ENCODE measurements at places on chromosomes 2 and 18.

- DNase-seq: no peak
- no peak overlapping the region for H3K27ac ChIP-seq
- no peak overlapping the region for H3K4me3 ChIP-seq
- no peaks in the 10 kb centered on the region for H3K27me3 ChIP-seq
- no peaks in the 10 kb centered on the region for H3K36me3 ChIP-seq
Measured at GRCh38 chr2:228847684-228848083, 423.4 kb downstream of the PID1 start.

- H3K27ac ChIP-seq: no peak overlapping the region
- DNase-seq: no peak
- no peaks in the 10 kb centered on the region for H3K4me1 ChIP-seq
Measured at GRCh38 chr2:72770879-72771461, 54.9 kb downstream of the EXOC6B start.

DNA sequence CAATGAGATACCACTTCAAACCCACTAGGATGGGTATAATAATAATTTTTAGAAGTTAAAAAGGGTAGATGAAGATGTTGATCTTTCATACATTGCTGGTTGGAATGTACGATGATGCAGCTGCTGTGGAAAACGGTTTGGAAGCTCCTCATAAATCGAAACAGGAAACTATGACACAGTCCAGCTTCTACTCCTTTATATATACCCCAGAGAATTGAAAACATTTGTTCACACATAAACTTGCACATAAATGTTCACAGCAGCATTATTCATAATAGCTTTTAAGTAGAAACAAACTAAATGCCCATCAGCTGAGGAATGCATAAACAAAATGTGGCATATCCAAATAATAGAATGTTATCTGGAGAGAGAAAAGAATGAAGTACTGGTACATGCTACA lies 95.0 kb downstream of the STRADB start:
- H3K4me1 ChIP-seq: no peaks in the 10 kb centered on the region
- H3K27ac ChIP-seq: no peak overlapping the region
- H3K27me3 ChIP-seq: no peaks in the 10 kb centered on the region
- H3K36me3 ChIP-seq: no peaks in the 10 kb centered on the region
- H3K4me3 ChIP-seq: no peak overlapping the region

GRCh38 chr2:128446874-128447537 lies 128.3 kb upstream of the HS6ST1 start:
- no peak overlapping the region for H3K4me3 ChIP-seq
- no peak overlapping the region for H3K27ac ChIP-seq
- no peaks in the 10 kb centered on the region for H3K4me1 ChIP-seq

GRCh38 chr18:49933530-49934128 lies 120.3 kb upstream of the ACAA2 start:
- no peak overlapping the region for H3K4me3 ChIP-seq
- no peak for DNase-seq
- H3K27me3 ChIP-seq: no peaks in the 10 kb centered on the region

DNA sequence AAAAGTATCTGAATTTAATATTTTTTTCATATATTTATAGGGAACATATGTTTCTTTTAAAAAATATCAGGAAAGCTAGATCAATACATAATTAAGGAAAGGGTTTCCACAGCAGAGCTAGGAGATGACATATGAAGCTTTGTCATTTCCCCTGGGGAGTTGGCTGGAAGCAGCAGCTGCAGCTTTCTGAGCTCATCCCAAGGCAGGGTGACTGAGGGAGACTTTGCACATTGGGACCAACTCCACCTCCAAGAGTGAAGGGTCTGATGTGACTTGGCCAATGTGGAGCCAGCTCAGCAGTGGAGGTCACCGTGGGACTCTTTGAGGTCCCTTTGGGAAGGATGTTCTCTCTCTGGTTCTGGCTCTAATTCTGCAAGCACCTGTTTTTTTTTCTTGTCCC lies 315.1 kb downstream of the RDH14 start:
- H3K36me3 ChIP-seq: no peaks in the 10 kb centered on the region
- H3K27ac ChIP-seq: no peak overlapping the region
- H3K27me3 ChIP-seq: no peaks in the 10 kb centered on the region
- no peak overlapping the region for H3K4me3 ChIP-seq
- no peak for DNase-seq

GRCh38 chr2:204775766-204776165 lies 230.5 kb downstream of the PARD3B start:
- no peaks in the 10 kb centered on the region for H3K27me3 ChIP-seq
- H3K4me3 ChIP-seq: no peak overlapping the region
- no peaks in the 10 kb centered on the region for H3K4me1 ChIP-seq
- H3K27ac ChIP-seq: no peak overlapping the region

GRCh38 chr2:72956936-72957335 lies 39.6 kb downstream of the EMX1 start:
- no peaks in the 10 kb centered on the region for H3K27me3 ChIP-seq
- H3K4me3 ChIP-seq: no peak overlapping the region
- H3K4me1 ChIP-seq: no peaks in the 10 kb centered on the region
- no peak for DNase-seq
- no peak overlapping the region for H3K27ac ChIP-seq

- H3K4me3 ChIP-seq: no peak overlapping the region
- no peak for DNase-seq
- no peaks in the 10 kb centered on the region for H3K27me3 ChIP-seq
- no peak overlapping the region for H3K27ac ChIP-seq
- H3K4me1 ChIP-seq: no peaks in the 10 kb centered on the region
Measured at GRCh38 chr2:72974436-72974754, 57.1 kb downstream of the EMX1 start.

- H3K4me3 ChIP-seq: no peak overlapping the region
- H3K27ac ChIP-seq: no peak overlapping the region
- DNase-seq: no peak
- no peaks in the 10 kb centered on the region for H3K27me3 ChIP-seq
- H3K36me3 ChIP-seq: peaks cover 6% of the 10 kb centered on the region
Measured at GRCh38 chr18:74654638-74655037, 57.0 kb downstream of the ZNF407 start.

Measured in activated B cell treated with CpG ODN at 0.5 μM for 24 hours (primary cell).